ENCODE measurements at places on chromosomes 1 and 21.

DNA sequence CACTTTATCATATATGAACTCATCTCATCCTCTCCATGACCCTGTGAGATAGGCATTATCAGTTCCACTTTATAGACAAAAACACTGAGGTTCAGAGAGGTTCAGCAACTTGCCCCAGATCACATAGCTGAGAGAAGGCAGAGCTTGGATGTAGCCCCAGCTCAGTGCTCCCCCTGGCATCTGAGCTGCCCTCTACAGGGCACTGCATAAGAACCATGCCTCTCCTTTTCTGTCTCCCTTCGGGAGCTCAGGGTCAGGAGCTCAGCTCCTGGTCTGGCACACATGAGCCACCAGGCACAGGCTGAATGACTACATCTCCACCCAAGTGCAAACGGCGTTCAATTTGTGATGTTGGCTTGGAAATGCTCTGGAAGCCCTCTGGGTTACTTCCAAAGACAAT lies 16.9 kb downstream of the RAB7B start:
- DNase-seq = no peak

- DNase-seq = no peak
These were observed 96.1 kb downstream of the KAZN start for GRCh38 chr1:14694589-14694988.

DNA sequence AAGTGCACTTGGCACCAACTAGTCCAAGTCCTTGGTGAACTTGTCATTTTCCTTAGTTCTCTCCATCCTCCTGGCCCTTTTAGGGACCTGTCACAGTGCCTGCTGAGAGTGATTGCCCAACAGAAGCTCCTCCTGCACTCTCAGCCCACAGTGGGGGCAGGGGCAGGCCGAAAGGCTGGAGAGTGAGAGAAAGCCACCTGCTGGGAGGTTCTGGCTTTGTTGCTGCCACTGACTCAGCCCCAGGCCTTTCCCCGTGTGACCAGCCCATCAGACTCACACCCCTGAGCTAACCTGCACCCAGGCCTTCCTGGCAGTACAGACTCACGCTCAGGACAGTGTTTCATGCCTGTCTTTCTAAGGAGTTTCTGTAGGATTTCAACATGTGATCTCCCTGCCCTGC lies 17.1 kb upstream of the PROK1 start:
- DNase-seq = no peak

DNA sequence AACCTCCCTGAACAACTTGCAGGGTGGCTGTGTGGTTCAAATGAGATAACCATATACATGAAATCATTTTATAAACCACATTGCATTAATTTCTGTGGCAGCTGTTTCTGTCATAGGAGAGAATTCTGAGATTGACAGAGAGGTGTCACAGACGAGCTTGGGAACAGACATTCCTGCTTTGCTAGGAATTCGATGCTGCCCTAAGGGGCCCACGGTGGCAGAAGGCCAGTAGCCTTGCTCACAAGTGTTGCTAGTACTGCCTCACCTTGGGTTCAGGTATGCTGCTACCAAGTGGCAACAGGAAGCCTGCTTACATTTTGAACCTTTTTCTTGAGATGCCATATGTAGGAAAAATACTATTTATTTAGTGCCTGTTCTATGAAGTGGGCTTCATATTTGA lies 13.4 kb downstream of the KCNA10 start:
- no peak for DNase-seq

DNA sequence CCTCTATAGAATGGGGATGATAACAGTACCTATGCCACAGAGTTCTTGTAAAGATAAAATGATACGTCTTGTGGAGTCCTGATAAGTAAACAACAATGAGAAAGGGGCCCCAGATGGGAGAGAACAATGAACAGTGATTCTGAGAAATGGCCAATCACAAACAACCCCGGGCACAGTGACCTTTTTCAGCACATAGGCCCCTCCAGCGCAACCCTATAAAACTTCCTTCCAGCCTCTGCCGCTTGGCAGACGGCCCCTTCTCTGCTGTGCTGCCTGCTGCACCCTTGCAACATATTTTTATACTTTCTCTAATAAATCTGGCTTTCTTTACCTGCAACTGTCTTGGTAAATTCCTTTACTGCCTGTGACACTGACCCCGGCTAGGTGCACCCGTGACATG lies 8.9 kb downstream of the RCAN1 start:
- DNase-seq = no peak

- no peak for DNase-seq
These were observed 8.4 kb downstream of the GSTM3 start for GRCh38 chr1:109732390-109732881.

DNA sequence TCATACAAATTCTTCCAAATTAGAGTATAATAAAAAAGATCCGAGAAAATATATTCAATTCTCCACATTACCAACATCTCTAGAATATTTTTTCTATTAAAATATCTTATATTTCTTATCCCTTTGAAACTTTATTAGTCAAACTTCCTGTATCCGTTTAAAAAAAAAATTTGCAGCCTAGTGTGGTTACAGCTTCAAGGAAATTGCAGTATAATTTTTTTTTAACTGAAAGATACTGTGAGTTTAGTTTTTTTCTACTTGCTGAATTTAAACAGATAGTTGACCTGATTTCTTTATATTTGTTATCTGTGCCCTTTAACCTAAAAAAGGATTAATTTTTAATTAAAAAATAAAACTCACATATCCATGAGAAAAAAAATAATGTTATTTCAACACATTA lies 1.5 kb downstream of the RGS18 start:
- no peak for DNase-seq

GRCh38 chr1:20498116-20498515 lies 9.8 kb downstream of the MUL1 start:
- DNase-seq = no peak

DNA sequence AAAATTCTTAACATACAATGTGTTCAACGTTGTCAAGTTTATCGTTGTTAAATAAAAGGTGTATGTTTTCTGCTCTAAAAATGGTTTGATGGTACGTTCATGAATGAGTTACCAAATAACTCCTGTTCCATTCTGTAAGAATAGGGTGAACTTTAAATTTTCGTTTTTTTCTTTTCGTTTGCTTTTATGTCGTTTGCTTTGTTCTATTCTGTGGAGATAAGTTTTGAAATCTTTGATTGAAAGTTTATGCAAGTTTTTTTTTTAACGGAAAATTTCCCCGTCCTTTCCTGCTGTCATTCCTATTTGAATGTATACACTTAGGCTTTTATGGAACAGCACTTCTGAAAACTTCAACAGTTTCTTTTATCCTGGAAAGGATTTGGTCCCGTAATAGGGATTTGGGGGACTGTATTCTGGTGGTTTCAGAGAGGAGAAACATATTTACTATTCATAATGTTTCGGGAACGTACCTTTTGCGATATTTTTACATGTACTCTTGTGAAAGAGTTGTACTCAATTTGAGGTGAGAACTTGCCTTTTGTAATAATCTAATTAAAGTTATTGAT lies 1.7 kb downstream of the DR1 start:
- DNase-seq = no peak

GRCh38 chr1:56991576-56991975 lies 25.8 kb upstream of the C8B start:
- no peak for DNase-seq

GRCh38 chr1:9529190-9529589 lies 10.1 kb upstream of the SLC25A33 start:
- DNase-seq = no peak

GRCh38 chr1:115113766-115114165 lies 24.5 kb upstream of the TSPAN2 start:
- no peak for DNase-seq

DNA sequence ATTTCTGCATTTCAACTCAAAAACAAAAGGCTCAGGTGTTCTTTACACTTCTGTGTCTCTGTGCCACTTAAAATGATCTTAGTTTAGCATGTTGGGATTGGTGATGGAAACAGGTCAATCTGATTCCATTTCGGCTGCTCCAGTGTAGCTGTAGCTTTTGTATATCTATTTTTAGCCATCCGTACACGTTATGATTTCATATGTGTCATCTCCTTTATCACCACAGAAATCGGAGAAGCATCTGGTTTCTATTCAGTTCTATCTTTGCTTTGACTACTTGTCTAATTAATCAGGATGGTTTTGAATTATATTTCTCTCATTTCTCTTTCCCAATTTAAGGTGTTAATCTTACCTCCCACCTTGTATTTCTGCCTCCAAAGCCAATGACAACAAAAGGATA lies 41.1 kb downstream of the RGS21 start:
- DNase-seq = no peak

DNA sequence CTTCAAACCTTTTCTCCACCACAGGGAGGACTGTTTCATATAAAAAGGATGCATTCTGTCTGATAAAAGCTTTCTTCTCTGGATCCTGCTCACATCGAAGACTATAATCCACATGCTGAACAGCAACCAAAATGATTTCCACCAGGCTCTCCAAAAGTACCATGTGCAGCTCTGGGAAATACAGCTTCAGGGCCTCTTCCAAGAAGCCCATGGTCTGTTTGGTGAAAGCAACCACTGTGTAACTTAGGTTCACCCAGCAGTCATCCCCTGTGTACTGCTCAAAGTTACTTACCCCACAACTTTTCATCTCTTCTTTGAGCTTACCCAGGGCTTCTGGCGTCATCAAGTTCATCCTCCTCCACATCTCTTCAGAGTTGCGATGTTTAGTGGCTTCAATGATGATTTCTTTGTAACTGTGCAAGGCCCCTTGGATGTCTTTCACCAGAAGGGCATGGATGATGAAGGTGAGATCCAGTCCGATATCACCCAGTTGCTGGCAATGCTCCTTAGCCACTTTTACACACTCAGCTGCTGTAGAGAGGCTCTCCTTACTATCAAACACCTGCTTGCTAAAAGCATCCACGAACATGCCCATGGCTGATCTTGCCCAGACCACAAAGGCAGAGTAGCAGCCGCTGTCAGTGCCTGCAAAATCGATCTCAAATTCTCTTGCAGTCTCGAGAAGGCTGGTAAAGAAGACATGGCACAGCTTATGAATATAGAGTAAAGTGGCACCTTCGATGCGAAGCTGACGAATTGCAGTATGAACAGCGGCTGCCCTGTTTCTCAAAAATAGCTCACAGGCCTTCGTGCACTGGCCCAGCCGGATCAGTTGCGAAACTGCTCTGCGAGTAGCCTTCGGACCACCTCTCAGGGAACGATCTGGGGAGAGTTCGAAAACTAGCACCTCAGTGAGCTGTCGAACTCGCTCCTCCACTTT lies 1.7 kb downstream of the EXOC8 start:
- no peak for DNase-seq

DNA sequence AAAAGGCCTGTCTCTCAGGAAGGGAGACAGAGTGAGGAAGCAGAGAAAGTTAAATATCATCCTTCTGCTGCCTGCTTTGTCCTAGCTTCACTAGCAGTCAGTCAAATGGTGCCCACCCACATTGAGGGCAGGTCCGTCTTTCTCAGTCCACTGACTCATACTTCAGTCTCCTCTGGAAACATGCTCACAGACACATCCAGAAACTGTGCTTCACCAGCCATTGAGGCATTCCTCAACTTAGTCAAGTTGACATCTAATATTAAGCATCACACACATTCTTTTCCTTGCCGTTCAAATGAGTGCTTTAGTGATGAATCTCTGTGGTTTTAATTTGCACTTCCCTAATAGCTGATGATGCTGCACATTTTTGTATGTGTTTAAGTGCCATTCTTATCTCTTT lies 777.8 kb upstream of the PRMT6 start:
- DNase-seq = no peak

DNA sequence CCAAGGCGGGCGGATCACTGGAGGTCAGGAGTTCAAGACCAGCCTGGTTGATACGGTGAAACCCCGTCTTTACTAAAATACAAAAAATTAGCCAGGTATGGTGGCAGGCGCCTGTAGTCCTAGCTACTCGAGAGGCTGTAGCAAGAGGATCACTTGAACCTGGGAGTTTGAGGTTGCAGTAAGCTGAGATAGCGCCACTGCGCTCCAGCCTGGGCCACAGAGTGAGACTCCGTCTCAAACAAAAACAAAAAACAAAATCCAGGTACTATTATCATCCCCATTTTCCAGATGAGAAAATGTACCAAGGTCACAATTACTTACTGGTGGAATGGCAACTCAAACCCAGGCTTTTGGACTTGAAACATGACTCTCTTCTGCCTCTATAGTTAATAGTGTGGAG lies 4.5 kb downstream of the TOMM20 start:
- no peak for DNase-seq

DNA sequence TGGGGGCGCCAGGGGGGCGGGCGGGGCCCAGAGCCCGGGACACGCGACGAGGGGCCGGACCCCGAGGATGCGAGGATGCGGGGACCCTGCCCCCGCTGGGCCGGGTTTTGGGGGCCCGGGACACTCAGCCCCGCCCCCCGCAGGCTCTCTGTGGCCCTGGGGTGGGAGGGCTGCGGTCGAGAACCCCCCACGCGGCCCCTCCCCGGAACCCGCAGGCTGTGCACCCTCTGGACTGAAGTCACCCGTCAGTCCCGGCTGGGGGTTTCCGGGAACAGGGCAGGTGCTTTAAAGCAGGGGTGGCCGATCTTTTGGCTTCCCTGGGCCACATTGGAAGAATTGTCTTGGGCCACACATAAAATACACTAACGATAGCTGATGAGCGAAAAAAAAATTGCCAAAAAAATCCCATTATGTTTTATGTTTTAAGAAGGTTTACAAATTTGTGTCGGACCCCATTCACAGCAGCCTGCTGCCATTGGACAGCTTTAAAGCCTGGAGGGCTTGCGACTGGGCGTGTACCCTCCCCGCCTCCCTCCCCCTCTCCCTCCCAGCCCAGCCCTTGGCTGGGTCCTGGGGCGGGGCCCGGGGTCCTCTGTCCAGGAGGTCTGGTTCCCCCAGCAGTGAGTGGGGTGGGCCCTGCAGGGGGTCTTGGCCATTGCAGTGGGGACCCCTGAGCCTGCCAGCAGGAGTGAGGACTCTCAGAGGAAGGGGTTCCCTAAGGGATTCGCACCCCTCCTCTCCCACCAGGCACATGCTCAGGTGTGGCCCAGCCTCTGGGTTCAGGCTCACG lies 21.6 kb upstream of the C1orf159 start:
- DNase-seq = no peak

GRCh38 chr1:39919545-39919944 lies 17.8 kb upstream of the MYCL start:
- peak; percentile 12 for DNase-seq

- peak; percentile 95 for DNase-seq
These were observed 3.2 kb downstream of the INKA2 start for GRCh38 chr1:111735858-111736544.

- peak; percentile 70 for DNase-seq
These were observed 37.3 kb downstream of the PLEKHO1 start for GRCh38 chr1:150186789-150187559.

DNA sequence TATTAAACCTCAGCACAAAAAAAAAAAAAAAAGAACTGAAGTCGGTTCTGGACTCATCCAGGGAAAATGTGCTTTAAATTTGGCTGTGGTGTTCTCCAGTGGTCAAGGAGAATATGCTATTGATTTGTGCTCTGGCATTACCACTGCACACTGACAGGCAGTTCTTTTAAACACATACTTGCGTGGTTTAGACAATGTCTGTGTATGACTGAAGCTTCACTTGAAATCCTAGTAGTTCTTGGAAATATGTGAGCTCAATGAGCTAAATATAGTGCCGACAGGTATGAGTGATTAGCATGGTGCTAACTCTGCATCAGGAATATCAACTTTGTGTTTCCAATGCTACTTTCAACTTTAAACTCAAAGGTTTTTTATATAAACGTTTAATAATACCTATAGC lies 415.6 kb downstream of the SMYD3 start:
- DNase-seq = no peak

GRCh38 chr1:236534151-236534651 lies 10.4 kb downstream of the LGALS8 start:
- DNase-seq = no peak

Measured in NCI-H446 treated with DMSO at 0.1 percent for 48 hours (cell line).